NCI-H1436 treated with DMSO at 0.1 percent for 48 hours (cell line): ENCODE measurements at places on chromosomes 1 and 21.

DNA sequence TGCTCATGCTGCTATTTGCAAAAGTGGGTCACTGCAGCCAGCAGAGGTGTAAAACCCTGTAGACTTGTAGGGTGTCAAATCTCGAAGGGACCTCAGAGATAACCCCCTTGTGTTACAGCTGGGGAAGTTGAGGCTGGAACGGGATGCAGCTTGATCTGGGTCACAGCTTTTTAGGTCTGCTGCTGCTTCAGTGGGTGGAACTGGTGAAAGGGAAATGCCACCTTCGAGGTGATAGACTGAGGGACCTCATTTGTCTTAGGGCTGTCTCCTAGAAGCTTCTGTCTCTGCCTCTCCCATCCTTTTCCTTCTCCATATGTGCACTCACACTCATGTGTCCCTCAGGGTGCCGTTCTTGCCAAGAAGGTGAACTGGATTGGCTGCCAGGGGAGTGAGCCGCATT is 35.4 kb downstream of the QSOX1 start:
- DNase-seq: no peak

DNA sequence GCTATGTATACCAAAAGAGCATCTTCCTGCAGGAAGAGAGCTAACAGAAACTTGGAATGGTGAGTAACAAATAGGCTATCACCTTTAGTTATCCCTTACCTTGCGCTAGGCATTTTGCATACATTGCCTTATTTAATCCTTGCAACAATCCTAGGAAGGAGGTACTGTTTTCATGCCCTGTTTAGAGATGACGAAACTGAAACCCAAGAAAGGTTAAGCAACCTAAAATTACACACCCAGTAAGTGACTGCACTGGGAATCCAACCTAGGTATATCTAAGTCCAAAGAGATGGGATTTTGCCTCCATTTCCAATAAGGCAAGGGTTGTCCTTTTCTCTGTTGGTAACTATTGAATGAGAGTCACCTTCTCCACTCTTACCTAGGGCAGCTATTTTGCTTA is 144.5 kb downstream of the TM2D1 start:
- DNase-seq: no peak

DNA sequence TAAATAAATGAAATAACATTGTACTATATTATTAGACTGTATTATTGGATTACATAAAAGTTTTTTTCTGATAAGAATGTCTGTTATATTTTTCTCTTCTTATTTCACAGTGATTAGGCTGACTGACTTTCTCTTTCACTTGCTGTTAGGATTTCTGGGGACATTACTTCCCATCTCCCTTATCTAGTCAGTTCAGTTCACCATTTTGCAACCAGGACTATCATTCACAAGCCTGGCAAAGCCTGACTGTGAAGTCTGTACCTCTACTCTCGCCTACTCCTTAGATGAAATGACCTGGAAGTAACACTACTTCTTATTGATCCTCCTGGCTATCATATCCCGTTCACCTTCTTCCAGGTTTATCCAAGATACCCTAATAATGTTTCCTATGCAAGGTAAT is 676.6 kb downstream of the USP25 start:
- DNase-seq: no peak

DNA sequence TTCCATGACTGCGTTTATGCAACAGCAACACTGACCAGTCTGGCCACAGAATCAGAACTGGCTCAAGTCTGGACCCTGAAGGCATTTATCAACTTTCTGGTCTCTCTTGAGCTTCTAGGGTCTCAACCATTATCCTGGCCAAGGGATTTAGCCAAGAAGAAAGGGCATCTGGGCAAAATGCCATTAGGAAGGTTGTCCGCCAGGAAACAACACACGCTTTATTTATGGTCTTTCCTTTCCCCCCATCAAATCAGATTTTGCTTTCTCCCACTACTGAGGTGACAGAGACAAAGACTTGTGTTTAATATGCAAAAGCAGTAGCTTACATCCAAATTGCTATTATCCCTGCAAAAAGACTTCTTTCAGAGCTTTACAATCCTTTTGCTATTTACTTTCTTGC is 81.6 kb upstream of the PPP2R5A start:
- no peak for DNase-seq

- no peak for DNase-seq
Observed at GRCh38 chr1:184053881-184054280, 2.4 kb downstream of the TSEN15 start.

- no peak for DNase-seq
Observed at GRCh38 chr1:181148636-181149035, 60.1 kb downstream of the IER5 start.

- no peak for DNase-seq
Observed at GRCh38 chr1:206796116-206796515, 23.8 kb upstream of the IL10 start.
